ENCODE measurements at places on chromosomes 7 and 10. TPM values are rescaled to one million over a fixed set of nuclear protein-coding genes. Genes with fewer than 3 reads are reported as not detected.

GRCh38 chr10:17951868-17952371, at the start of gene SLC39A12:
Gene SLC39A12, plus strand, starts transcription at chr10:17951918. Its CDS starts 1,359 bp downstream, at chr10:17953277.
- H3K27me3 ChIP-seq: no peaks in the 10 kb centered on the region
- no peak for DNase-seq
- H3K4me3 ChIP-seq: no peak within 1 kb of the TSS

- DNase-seq: no peak
- H3K27me3 ChIP-seq: no peaks in the 10 kb centered on the region
- H3K27ac ChIP-seq: no peak overlapping the region
- peaks cover 42% of the 10 kb centered on the region for H3K4me1 ChIP-seq
- H3K36me3 ChIP-seq: no peaks in the 10 kb centered on the region
- no peak overlapping the region for H3K4me3 ChIP-seq
Measured at GRCh38 chr7:30302656-30303311, 18.4 kb downstream of the ZNRF2 start.

- DNase-seq: no peak
- H3K36me3 ChIP-seq: peaks cover 1% of the 10 kb centered on the region
- H3K27me3 ChIP-seq: no peaks in the 10 kb centered on the region
- no peak overlapping the region for H3K27ac ChIP-seq
Measured at GRCh38 chr10:6342096-6342685, 139.5 kb downstream of the PFKFB3 start.

DNA sequence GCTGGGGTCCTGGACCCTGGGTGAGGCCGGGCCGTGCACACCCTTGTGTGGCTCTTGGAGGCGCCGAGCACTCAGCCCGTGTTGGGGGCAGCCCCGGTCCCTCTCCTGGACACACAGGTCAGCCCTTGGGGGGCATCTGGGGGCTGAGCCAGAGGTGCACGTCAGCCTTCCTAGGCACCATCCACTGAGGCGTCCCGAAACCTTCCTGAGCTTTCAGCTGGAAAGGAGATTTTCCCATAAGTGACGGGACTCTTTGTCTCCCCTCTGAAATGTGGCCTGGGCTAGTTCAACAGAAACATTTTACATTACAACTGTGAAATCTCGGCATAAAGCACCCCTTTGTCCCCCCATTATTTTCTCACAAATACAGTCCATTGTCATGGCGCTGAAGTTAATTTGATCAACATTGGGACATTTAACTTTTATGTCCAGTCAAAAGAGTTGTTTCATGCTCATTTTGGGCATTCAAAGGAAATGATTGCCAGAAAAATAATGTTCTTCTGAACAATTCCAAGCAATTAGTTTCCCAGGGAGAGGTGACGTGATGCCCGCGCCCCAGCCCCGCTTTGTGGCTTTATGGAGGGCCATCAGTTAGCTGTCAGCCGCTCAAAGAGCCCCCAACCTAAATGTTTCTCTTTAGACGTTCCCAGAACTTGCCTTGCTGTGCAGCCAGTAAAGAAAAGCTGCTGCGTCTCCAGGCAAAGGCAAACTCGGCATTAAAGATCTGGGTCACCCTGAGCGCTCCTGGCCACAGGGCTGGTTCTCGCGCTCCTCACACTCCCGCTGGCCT, 70.8 kb downstream of the NKX6-2 start:
- no peak overlapping the region for H3K4me3 ChIP-seq
- no peaks in the 10 kb centered on the region for H3K27me3 ChIP-seq
- no peak overlapping the region for H3K27ac ChIP-seq
- no peak for DNase-seq

GRCh38 chr7:110962374-110962773, 128.6 kb upstream of the LRRN3 start:
- no peak for DNase-seq
- no peak overlapping the region for H3K27ac ChIP-seq
- no peak overlapping the region for H3K4me3 ChIP-seq

DNA sequence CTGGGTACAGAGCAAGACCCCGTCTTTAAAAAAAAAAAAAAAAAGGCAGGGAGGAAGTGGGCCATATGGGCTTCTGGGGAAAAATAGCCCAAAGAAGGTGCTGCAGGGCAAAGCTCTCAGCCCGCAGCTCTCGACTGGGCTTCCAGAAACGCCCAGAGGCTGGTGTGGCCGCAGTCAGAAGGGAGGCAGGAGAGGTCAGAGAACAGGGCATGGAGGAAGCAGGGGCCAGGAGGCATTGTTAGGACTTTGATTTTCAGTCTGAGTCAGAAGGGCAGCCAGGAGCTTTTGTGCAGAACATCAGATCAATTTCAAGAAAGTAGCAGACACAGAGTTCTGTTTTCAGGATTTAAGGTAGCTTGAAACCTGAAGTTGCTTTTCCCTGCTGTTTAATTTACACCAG, 35.3 kb upstream of the CYTH3 start:
- H3K36me3 ChIP-seq: no peaks in the 10 kb centered on the region
- H3K4me1 ChIP-seq: no peaks in the 10 kb centered on the region
- no peaks in the 10 kb centered on the region for H3K27me3 ChIP-seq
- H3K4me3 ChIP-seq: no peak overlapping the region
- DNase-seq: no peak
- no peak overlapping the region for H3K27ac ChIP-seq

GRCh38 chr10:26728957-26729356, 31.5 kb downstream of the PDSS1 start:
- no peaks in the 10 kb centered on the region for H3K4me1 ChIP-seq
- H3K27ac ChIP-seq: no peak overlapping the region
- no peaks in the 10 kb centered on the region for H3K27me3 ChIP-seq
- H3K36me3 ChIP-seq: peaks cover 40% of the 10 kb centered on the region
- no peak overlapping the region for H3K4me3 ChIP-seq

GRCh38 chr7:101159696-101160674, 5.4 kb downstream of the VGF start:
- H3K27ac ChIP-seq: no peak overlapping the region
- H3K36me3 ChIP-seq: peaks cover 32% of the 10 kb centered on the region
- peaks cover 18% of the 10 kb centered on the region for H3K27me3 ChIP-seq
- H3K4me1 ChIP-seq: peaks cover 17% of the 10 kb centered on the region

GRCh38 chr7:36312064-36312914, 77.4 kb upstream of the ANLN start:
- no peaks in the 10 kb centered on the region for H3K27me3 ChIP-seq
- DNase-seq: peak; percentile 60
- H3K27ac ChIP-seq: no peak overlapping the region

The GRID2IP gene
- total RNA-seq: 0.21 TPM

The UCN3 gene
- total RNA-seq: not detected

The SLC37A3 gene
- 74.5 TPM for total RNA-seq

Measured in activated CD4-positive, alpha-beta memory T cell treated with anti-CD3 and anti-CD28 coated beads for 36 hours (primary cell).